Stimulated activated CD4-positive, alpha-beta T cell treated with anti-CD3 and anti-CD28 coated beads, Interleukin-12 subunit alpha, Interleukin-12 subunit beta, amount 100 ng/mL, for 4 hours (primary cell): ENCODE measurements at places on chromosomes 16 and 17.

DNA sequence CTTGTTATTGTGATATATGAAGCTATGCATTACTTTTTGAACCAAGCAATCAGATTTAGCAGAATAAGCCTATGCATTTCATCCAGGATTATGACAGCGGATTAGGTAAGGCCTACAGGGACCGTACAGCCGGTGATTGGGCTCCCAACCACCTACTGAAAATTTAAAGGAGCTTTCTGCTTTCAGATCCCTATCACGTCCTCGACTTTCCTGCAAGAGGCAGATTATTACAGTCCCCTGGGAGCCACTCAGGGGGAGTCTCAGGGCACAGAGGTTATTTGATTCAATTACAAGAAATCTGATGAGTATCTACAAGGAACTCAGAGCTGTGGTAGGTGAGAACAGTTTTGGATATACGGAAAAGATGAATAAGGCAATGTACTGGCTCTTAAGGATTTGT, 80.7 kb downstream of the HS3ST3B1 start:
- DNase-seq: no peak

- DNase-seq: no peak
Measured at GRCh38 chr16:86185089-86185488, 286.1 kb downstream of the IRF8 start.

- peak; percentile 62 for DNase-seq
Measured at GRCh38 chr17:43338886-43339516, 59.8 kb upstream of the ARL4D start.

DNA sequence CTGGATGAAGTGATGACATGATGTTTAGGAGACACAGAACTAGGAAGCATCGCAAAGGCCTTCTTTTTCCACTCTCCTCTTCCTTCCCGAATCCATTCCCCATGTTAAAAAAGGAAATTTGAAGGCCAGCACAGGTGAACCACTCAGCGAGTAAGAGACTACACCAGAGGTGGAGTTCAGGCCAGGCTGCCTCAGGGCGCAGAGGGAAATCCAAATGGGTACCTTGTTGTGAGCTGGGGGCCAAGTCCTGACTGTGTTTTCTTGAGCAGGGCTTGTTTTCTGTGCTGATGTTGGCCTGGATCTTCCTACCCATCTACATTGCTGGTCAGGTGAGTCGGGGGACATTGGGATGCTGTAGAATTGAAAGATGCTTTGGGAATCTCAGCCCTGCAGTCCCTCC, 26.1 kb downstream of the SLC5A11 start:
- no peak for DNase-seq

- DNase-seq: no peak
Measured at GRCh38 chr16:638836-639235, 2.7 kb upstream of the METTL26 start.

- no peak for DNase-seq
Measured at GRCh38 chr16:72859581-72859980, 188.3 kb downstream of the ZFHX3 start.

GRCh38 chr16:14283786-14284185, 212.7 kb downstream of the MRTFB start:
- no peak for DNase-seq

- no peak for DNase-seq
Measured at GRCh38 chr16:85757341-85757822, 6.5 kb upstream of the C16orf74 start.

GRCh38 chr17:18888766-18889290, 30.9 kb downstream of the PRPSAP2 start:
- DNase-seq: no peak

DNA sequence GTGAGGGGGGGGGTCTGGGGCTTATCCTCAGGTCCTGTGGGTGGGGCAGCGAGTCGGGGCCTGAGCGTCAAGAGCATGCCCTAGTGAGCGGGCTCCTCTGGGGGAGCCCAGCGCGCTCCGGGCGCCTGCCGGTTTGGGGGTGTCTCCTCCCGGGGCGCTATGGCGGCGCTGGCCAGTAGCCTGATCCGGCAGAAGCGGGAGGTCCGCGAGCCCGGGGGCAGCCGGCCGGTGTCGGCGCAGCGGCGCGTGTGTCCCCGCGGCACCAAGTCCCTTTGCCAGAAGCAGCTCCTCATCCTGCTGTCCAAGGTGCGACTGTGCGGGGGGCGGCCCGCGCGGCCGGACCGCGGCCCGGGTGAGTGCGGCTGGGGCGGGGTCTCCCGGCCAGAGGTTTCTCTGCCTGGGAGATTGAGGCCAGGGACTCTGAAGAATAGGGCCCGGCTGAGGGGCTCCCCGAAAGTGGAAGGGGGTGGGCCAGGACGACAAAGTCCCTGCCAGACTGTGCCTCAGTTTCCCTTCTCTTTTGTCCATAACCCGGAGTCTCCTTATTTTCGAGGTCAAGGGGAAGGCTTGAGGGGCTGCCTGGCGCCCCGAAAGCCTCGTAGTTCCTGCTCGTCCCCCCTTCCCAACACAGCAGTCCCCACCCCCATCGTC, at the start of gene FGF11:
Gene FGF11 (plus strand): TSS at position 51 of the 651 bp plus-strand sequence. CDS start 109 bp downstream, at position 160.
- no peak for DNase-seq

GRCh38 chr16:7167626-7168025, 165.0 kb upstream of the RBFOX1 start:
- DNase-seq: no peak

GRCh38 chr17:19274893-19275292, 37.7 kb downstream of the EPN2 start:
- no peak for DNase-seq

- DNase-seq: no peak
Measured at GRCh38 chr17:44000141-44000860, 4.1 kb upstream of the NAGS start.

DNA sequence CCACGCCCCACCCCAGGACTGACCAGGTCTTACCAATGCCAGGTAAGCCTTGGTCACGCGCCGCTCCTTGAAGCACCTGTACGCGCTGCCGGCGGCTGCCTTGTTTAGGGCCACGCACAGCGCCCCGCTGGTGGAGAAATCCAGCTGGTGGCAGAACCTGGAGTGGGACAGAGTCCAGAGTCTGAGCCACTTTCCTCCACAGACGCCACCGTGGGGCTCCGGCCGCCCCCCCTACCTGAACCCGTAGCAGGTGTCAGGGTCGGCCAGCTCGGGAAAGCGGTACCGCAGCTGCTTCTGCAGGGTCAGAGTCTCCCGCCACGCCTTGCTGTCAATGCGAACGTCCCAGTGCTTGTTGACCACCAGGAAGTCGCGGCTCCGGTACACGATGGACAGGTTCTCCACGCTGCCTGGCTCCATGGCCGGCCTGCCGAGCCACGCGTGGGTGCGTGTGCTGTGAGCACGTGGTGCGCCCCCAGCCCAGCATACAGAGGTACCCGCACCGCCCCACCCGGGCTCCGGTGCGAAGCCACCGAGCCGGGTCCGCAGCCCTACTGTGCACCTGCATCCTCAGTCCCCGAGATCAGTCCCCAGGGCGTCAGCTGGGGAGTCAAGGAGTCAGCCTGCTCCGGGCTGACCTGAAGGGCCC, 737 bp downstream of the RPUSD1 start:
- DNase-seq: no peak

- DNase-seq: no peak
Measured at GRCh38 chr16:2436110-2436509, 6.9 kb downstream of the CCNF start.

GRCh38 chr16:30984669-30985400, at the start of gene HSD3B7:
Gene HSD3B7, plus strand, starts transcription at chr16:30985207. Its CDS starts 452 bp downstream, at chr16:30985659.
- peak; percentile 84 for DNase-seq

GRCh38 chr17:1909985-1910384, 80.2 kb downstream of the RPA1 start:
- no peak for DNase-seq

DNA sequence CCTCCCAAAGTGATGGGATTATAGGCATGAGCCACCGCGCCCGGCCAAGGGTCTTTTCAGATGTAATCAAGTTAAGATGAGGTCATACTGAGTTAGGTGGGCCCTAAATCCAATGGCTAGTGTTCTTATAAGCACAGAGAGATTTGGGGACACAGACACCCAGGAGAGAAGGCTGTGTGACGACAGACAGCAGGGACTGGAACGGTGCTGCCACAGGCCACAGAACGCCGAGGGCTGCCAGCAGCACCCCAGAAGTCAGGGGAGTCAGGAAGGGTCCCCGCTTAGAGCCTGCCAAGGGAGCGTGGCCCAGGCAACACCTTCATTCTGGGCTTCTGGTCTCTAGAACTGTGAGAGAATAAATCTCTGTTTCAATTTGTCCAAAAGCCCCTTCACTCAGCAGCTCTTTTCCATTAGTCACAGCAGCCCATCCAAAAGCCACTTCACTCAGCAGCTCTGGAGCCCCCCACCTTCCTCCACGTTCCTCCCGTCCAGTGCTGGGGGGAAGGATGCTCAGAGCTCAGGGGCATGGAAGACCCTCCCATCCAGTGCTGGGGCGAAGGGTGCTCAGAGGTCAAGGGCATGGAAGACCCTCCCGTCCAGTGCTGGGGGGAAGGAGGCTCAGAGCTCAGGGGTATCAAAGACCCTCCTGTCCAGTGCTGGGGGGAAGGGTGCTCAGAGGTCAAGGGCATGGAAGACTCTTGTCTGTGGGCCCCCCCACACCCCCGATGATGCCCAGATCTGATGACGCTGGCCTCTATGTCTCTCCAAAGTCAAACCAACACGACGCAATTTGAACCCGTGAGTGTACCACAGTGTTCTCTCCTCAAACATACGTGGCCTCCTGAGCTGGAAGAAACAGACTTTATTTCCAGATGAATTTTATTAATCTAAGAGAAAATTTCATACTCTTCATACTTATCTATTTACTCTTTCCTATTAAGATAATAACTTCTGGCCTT, 11.9 kb downstream of the RAB40B start:
- DNase-seq: no peak

- DNase-seq: no peak
Measured at GRCh38 chr16:75443298-75443697, 10.0 kb upstream of the CFDP1 start.

DNA sequence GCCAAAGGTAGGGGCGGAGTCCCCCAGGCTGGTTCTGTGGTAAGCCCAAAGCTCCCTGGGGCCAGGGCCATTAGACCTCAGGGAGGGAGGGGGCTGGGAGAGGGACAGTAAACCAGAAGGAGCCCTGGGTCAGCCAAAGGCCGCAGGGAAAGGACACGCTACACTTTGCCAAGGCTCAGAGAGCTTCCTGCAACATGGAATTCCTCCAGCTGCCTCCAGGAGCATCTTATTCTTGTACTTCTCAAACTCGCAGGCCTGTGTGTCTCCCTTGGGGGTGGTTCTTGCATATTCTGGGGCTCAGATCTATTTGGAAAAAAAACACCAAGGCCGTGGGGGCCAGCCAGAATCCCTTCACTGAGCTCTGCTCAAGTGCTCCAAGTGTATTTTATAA, 25.1 kb downstream of the AKAP1 start:
- DNase-seq: no peak

DNA sequence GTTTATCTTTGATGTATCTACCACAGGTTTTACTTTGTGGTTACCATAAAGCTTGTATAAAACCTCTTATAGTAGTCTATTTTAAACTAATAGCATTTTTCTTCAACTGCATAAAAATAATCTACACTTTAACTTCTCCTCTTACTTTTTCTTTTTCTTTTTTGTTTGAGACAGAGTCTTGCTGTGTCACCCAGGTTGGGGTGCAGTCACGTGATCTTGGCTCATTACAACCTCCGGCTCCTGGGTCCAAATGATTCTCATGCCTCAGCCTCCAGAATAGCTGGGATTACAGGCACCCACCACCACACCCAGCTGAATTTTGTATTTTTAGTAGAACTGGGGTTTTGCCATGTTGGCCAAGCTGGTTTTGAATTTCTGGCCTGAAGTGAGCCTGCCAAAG, 53.4 kb upstream of the ZKSCAN2 start:
- DNase-seq: no peak

- peak; percentile 30 for DNase-seq
Measured at GRCh38 chr17:44345454-44346026, 438 bp downstream of the GRN start.

DNA sequence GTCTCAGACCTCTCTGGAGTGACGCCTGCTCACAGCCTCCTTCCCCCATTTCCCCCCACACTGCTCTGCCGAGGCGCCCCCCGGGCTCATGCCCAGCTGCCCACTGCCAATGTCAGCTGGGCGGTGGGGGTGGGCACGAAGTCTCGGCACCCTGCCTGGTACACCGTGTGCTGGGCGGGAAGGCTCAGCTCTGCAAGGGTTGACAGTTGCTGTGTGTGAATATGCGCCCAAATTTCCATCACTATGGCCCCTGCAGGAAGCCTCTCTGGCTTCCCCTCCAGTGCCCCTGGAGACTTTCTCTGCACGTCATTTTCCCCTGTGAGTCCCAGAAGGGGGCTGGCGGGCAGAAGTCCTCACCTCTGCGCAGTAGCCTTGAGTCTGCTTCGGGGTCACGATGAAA, 11.6 kb upstream of the CAMKK1 start:
- no peak for DNase-seq

DNA sequence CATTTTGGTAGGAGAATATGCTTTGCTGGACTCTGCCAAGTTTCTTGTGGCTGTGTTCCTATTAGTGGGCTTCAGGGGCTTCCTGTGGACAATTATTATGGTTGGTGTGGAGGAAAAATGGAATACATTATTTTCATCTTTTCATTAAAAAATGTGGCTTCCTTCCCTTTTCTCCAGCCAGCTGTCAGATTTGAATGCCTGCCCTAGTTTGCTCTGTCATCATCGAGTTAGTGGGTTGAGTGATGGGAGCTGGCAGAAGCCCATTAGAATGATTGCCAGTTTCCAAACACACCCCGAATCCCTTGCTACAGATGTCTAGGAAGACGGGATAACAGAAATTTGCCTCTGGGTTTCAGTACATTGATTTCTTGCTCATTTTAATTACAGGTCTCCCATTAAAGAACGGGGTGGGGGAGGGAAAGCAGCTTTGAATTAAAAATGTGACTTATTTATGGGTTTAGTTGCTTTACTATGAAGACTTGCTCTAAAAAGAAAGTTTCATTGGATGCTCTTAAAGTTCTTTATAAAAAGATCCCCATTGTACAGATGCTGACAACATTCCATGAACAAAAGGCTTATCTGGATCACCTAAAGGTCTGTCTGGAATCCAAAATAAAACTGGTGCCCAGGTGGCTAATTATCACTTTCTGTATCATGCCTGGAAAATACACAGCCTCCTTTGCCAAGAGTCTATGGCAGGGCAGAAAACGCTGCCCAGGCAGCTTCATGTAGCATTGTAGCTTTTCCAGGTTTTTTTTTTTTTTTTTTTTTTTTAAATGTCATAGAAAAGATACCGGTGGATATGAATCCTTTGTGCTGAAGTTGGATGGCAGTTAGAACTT, 103.6 kb downstream of the PRKCA start:
- no peak for DNase-seq

DNA sequence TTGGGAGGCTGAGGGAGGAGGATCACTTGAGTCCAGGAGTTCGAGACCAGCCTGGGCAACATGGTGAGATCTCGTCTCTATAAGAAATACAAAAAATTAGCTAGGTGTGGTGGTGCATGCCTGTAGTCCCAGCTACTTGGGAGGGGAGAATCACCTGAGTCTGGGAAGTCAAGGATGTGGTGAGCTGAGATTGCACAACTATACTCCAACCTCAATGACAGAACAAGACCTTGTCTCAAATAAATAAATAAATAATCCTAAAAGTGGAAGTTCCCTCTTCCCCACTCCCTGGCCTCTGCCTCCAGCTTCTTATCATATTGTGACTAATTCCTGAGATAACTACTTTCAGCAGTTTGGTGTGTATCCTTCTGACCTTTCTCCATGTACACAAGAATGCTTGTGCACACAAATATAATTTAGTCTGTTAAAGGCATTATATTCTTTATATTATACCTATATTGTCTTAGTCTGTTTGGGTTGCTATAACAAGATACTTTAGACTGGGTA, 23.5 kb upstream of the DNAJA2 start:
- no peak for DNase-seq

GRCh38 chr16:24771779-24772157, 42.3 kb downstream of the TNRC6A start:
- DNase-seq: no peak

- DNase-seq: no peak
Measured at GRCh38 chr17:27530764-27531391, 74.6 kb downstream of the KSR1 start.

GRCh38 chr16:88805887-88806393, 2.4 kb downstream of the CDT1 start:
- DNase-seq: no peak
